ENCODE measurements at places on chromosomes 6 and 20.

DNA sequence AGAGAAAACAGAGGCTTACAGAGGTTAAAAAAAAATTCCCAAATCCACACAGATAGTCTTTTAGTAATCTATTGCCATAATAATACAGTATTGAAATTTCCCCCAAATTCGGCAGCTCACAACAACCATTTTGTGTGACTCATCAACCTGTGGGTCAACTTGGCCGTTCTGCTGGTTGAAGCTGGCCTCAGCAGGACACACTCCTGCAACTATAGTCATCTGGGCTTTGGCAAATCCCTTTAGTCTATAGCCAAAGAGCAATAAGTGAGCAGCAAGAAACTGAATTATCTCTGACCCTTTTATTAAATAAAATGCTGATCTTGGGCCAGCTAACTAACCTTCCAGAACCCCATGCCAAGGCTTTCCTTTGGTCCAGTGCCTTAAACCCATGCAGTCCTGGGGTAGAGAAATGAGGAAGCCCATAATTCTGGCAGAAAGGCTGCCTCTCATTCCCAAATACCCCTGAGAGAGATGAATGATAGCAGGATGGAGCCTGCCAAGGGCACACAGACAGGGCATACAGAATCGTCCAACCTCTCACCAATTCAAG lies 17.2 kb upstream of the SNAP25 start:
- DNase-seq: no peak

- DNase-seq: peak; percentile 83
These were observed at the start of gene SIM1 for GRCh38 chr6:100464903-100465700. SIM1 (minus strand) TSS chr6:100464921; CDS start chr6:100463468, 1,453 bp downstream.

- DNase-seq: no peak
These were observed 29.6 kb downstream of the RAMACL start for GRCh38 chr6:166556863-166557322.

DNA sequence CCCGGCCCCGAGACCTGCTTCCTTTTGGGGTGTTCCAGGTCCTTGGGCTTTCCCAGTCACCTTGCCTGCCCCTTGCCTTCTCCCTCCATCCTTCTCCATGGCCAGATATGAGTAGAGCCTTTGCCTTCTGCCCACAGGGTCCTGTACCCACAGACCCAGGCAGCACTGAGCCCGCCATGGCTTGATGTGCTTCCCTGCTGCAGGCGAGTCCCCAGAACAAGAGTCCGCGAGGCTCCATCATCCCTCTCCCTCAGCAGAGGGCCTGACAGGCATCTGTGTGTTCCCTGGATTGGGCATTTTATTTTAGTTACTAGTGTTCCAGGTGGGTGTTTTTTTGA lies 21.9 kb downstream of the PYGB start:
- no peak for DNase-seq

DNA sequence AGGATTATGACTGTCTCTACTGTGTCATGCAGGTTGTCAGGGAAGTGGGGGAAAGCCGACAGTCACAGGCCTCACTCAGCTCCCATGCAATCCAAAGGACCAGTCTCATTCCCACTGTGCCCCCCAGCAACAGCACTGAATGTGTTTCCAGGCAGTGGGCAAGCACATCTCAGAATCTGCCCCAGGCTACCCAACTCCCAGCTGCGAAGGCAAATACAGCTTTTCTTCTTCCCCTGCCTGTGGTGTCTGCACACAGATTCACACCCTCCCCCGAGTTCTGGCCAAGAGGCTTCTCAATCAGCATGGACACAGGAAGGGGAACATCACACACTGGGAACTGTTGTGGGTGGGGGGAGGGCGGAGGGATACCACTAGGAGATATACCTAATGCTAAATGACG lies 75.3 kb downstream of the SNAP91 start:
- no peak for DNase-seq

- DNase-seq: no peak
These were observed 11.2 kb downstream of the SLC22A1 start for GRCh38 chr6:160132776-160133338.
